ENCODE measurements at places on chromosomes 3 and 15. TPM values are rescaled to one million over a fixed set of nuclear protein-coding genes. Genes with fewer than 3 reads are reported as not detected.
A peak's percentile ranks its signal among the peaks of the same experiment; 100 is the strongest.

DNA sequence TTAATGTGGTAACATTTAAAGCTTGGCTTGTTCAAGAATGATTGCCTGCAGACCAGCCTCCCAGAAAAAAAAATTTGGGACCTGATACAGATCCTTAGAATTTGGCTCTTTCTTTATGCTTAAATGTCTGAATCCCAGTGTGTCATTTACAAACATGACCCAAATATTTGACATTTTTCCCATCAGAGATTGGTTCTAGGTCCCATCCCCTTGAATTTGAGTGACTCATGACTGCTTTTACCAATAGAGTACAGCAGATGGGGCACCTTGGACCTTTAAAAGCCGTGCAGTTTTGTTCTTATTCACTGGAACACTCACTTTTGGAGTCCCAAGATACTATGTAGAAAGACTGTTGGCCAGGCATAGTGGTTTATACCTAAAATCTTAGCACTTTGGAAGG, 231.6 kb downstream of the ZIC1 start:
- DNase-seq = no peak

The ARHGAP11A gene
- 148 TPM for total RNA-seq

DNA sequence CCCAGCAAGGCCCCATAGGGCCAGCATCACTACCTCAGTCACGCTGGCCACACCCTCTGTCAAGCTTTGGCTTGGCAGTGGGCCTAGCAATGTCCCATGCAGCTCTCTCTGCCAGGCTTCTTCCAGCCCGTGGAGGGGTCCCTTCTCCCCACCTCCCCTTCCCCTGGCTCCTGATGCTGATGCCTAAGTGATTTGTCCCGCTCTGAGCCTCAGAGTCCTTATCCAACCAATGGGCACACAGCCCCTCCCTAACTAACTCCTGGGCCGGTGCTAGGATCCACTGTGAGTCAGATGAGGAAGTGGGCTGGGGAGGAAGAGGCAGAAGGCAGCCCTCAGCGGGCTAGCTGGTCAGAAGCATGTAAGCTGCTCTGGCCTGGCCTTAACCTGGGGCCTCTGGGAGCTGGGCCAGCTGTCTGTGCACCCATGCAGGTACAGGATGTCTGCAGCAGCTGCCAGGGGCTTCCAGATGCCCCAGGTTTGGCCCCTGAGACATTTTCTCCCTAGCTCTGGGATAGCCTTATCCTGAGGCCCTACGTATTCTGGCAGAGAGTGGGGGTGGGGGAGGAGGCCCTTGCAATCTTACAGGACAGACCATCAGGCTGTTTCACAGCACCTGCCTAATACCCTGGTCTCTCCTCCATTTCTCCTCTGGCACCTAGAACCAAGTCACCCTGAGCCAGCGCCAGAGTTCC, 740 bp upstream of the ZBTB47 start:
- no peak for DNase-seq

DNA sequence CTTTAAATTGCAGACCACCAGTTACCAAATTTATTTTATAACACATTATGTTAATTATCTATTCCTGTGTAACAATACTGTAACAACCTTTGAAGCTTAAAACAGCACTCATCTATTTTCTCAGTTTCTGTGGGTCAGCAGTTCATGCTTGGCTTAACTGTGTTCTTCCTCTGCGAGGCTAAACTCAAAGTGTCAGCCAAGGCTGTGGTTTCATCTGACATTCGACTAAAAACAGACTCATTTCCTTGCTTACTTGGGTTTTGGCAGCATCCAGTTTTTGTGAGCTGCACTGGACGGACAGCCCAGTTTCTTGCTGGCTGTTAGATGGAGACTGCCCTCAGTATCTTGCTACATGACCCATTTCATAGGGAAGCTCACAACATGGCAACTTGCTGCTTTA, 247.3 kb upstream of the KCNH8 start:
- no peak for DNase-seq

GRCh38 chr3:9780910-9781309, 11.2 kb upstream of the CAMK1 start:
- no peak for DNase-seq

The CD200 gene
- total RNA-seq = 34.5 TPM

The LRRC34 gene
- total RNA-seq = 2.1 TPM

GRCh38 chr3:31461426-31461825, 71.3 kb upstream of the STT3B start:
- no peak for DNase-seq

GRCh38 chr15:92810418-92811138, 89.5 kb upstream of the CHD2 start:
- peak; percentile 42 for DNase-seq

GRCh38 chr15:59294574-59295260, 78.0 kb downstream of the MYO1E start:
- no peak for DNase-seq

- no peak for DNase-seq
Observed at GRCh38 chr3:77530870-77531269, 491.0 kb downstream of the ROBO2 start.

DNA sequence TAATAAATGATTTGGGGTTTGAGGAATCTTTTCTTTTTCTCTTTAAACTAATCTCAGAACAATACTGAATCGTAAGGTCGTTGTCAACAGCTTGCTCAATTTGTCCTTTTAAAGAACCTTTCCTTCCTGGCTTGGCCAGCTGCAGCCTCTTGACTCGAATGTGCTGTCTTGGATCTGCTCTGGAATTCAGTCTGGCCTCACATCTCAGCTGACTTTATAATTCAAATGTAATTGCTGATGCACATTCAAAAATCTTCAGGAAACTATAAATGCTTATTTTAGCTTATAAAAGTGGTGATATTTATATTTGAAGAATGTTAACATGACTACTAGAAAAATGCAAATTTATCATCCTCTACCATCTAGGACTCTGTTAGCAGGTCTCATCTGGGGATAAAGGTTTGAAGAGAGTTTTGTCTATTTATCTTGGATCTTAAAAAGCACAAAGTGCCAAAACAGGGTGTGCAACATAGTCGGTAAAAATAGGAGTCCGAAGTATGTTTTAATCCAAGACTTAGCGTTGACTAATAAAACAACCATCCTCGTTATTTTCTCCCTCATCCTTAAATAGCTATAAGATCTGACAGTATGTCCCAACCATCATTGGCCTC, 1035.2 kb downstream of the MCTP2 start:
- DNase-seq = no peak

DNA sequence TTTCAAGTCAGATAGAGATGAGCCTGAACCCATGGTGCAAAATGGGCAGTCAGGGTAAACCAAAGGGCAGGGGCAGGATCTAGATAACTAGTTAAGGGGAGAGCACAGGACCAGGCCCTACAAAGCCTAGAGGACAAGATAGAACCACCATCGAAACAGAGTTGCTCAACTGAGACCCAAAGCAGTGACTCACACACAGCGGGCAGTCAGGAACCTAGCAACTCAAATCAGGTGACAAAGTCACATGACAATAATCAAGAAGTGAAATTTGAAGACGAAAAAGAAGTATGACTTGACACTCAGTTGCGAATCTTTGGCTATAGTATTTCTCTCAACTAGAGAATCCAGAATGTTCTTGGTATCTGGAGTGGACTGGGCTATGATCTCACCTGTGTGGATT, 136.0 kb upstream of the PTPRG start:
- no peak for DNase-seq

The MDFIC2 gene
- not detected for total RNA-seq

- DNase-seq = no peak
Observed at GRCh38 chr3:53744351-53744750, 101.9 kb downstream of the CHDH start.

DNA sequence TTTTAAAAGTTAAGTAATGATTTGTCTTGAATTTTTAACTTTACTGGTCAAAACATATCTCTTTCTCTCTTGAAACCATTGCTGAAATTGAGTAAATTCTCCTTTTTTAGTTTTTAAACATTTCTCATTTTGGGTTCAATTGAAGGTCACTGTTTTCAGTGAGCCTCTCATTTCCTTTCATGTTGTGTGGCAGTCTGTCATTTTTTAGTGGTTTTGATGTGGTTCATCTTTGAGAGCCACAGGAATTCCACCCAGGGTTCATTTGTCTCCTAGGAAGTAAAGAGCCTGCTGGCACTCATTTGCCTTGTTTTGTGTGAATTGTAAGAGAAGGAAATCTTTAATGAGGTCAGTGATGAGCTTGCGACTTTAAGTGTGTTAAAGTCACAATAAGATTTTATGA, 10.4 kb downstream of the CLDN11 start:
- DNase-seq = no peak

DNA sequence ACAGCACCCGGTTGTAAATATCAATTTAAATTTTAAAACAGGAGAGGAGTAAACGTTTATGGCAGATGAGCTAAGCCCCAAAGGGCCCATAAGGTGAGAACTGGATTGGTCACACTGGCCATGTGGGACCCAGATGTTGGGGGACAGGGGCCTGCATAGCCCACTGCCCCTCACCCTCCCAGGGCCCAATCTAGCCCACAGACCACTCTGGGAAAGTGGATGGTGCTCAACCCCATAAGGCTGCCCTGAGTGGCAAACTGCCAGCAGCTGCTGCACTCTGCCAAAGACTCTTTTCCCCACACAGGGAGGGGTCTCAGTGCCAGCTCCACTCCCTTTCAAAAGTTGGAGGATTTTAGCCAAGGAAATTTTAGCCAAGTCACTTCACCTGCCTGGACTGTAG, 42.5 kb downstream of the CCDC12 start:
- DNase-seq = no peak

The ZNF710 gene
- total RNA-seq = 28.1 TPM

DNA sequence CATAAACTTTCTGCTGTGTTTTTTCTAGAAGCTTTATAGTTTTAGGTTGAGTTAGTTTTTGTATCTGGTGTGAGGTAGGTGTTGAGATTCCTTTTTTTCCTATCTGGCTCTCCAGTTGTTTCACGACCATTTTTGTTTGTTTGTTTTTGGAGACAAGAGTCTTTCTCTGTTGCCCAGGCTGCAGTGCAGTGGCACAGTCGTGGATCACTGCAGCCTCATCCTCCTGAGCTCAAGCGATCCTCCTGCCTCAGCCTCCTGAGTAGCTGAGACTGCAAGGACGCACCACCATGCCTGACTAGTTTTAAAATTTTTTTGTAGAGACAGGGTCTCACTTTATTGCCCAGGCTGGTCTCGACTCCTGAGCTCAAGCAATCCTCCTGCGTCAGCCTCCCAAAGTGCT, 20.6 kb downstream of the RNF111 start:
- DNase-seq = no peak

DNA sequence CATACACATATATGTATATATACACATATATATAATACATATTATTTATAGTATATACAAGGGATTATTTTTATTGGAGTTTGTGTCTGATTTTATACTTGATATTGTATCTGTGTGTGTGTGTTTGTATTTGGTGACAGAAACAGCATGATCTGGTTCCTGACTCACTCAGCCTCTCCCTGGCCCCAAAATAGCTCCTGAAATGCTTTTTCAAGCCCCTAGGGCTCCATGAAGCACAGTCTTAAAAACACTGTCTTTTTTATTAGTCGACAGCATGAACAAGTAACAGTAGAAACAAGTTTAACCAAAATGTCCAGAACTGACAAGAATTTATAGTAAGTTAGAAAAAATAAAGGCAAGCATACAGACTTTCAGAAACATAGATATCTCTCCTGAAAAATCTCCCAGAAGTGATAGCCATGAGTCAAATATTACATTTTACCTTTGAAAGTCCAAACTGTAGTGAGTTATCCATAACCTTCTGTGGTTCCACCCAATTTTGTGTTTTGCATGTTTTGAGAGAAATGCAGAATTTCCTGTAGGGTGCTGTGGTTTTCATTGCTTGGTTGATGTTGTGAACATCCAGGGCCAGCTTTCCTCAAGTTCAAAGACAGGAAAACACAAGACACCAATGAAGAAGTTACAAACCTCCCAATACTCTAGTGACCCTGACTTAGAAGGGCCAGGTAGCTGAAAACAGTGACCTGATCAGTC, 98.5 kb upstream of the CCDC80 start:
- DNase-seq = no peak

The CCDC51 gene
- 21.7 TPM for total RNA-seq

GRCh38 chr3:193728429-193729087, 135.6 kb downstream of the OPA1 start:
- DNase-seq = no peak

The ADIPOQ gene
- not detected for total RNA-seq

DNA sequence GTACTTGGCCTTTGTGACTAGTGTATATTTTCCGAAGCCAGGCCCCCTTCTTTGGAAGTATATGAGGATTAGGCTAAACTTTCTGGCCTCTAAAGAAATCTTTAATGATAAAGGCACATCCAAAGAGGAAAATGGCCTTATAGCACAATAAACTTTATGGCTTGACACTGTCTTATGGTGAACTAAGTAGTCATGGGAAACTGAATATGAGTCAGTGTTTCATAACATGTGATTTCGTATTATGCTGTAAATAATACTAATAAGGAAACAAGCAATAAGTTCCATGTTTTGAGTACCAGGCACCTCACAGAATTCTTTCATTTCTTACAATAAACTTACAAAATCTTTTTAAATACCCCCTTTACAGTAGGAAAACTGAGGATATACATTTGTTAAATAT, 8.2 kb downstream of the ZPLD1 start:
- DNase-seq = no peak

GRCh38 chr3:29677421-29677820, 396.6 kb downstream of the RBMS3 start:
- DNase-seq = no peak

The BHLHE40 gene
- total RNA-seq = 228 TPM

The BUB1B gene
- 141 TPM for total RNA-seq

The C2CD4A gene
- 0.14 TPM for total RNA-seq

- no peak for DNase-seq
Observed at GRCh38 chr15:69606144-69606543, 153.5 kb downstream of the RPLP1 start.

DNA sequence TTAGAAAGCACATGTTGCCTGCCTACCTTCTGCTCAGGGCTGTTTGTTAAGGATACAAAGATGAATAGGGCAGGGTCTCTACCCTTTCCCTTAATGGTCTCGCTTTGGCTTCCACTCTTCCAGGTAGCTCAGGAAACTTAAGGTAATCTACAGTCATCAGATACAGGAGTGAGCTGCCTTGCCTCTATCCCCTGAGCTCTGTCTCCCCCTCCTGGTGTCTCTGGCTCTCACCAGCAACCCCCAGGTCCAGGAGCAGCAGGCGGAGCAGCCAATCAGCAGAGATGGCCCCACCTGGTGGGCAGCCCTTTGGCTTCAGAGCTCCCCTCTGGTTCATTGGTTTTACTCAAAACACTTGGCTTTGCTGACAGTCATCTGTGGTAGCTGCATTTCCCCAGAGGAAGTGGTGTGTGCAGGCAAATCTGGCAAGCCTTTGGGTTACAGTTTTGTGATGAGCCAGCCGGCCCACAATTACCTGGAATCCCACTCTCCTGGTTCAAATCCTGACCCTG, 8.5 kb upstream of the CX3CR1 start:
- peak; percentile 79 for DNase-seq

- no peak for DNase-seq
Observed at GRCh38 chr3:161017971-161018370, 87.2 kb downstream of the B3GALNT1 start.

- no peak for DNase-seq
Observed at GRCh38 chr15:57947781-57948180, 117.7 kb downstream of the ALDH1A2 start.

GRCh38 chr15:48823237-48823636, 12.4 kb upstream of the CEP152 start:
- DNase-seq = no peak

GRCh38 chr3:44981751-44982150, 5.7 kb downstream of the EXOSC7 start:
- no peak for DNase-seq
